Activated T-cell treated with anti-CD3 and anti-CD28 coated beads, Interleukin-2, amount 50 U/mL, for 4 hours (primary cell): ENCODE measurements at places on chromosomes 5 and 9.

DNA sequence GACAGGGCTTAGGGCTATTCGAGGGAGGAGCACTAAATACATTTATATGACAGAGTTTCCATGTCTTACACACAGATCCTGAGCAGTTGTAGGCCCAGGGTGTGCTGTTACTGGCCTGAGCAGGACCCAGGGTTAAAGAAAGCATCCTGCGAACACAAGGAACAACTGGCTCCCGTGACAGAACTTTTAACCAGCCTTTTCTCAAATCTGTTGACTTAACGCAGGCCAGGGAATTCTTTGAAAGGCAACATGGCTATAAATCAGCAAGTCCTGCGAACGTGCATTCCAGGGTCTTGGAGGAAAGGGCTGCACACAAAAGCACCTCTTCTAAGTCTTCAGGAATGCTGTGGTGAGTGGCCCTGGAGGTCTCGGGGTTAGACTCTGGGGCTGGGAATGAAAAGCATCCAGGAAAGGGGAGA lies 45.2 kb upstream of the ANKRD55 start:
- DNase-seq: no peak

- DNase-seq: no peak
Measured at GRCh38 chr9:106772523-106773290, 90.3 kb upstream of the ZNF462 start.

DNA sequence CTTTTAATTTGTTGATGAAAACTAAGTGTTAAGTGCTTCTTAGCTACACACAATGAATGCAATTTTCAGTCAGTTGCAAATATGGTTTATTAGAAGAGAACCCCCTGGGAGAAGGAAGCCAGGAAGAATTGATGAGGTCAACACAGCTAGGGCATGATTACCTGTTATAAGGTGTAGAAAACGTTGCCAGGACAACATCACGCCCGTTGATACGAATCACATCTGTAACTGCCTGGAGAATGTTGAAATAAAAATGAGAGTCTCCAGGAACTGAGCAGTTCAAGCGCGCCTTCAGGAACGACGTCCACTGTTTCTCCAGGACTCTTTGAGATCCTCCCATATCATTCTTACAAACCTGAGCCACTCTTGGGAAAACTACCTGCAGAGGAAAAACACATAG lies 88.0 kb downstream of the SEMA6A start:
- no peak for DNase-seq

DNA sequence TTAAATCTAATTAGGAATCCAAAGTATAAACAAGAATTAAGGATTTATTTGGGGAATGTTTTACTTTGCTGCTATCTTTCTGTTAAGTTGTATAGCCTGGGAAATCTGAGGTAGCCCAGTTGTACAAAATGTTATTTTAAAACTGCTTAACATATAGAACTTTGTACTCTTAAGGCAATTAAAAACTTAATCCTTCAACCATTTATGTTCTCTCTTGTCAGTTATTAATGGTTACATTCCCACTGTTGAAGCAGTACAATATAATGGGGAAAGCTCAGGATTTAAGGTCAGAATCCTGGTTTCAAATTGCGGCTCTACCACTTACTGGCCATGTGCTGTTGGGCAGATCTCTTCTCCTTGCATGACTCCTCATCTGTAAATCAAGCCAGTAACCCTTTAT lies 32.7 kb downstream of the FBXO38 start:
- DNase-seq: no peak

DNA sequence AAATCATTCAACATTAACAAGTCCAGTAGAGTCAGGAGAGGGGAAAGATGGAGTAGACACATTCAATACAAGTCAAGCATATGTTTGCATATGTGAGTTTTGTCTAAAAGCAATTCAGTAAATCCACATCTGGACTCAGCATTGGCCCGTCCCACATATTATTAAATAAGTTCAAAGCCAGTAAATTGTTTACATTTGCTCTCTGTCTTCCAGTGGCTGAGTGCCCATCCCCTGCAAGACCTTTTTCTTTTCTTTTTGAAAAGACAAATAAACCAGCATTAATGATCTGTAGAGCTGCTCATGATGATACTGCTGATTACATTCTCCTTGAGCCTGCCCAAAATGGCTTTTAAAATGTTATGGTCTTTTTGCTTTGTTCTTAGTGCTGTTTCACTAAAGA lies 71.1 kb downstream of the TNC start:
- no peak for DNase-seq

DNA sequence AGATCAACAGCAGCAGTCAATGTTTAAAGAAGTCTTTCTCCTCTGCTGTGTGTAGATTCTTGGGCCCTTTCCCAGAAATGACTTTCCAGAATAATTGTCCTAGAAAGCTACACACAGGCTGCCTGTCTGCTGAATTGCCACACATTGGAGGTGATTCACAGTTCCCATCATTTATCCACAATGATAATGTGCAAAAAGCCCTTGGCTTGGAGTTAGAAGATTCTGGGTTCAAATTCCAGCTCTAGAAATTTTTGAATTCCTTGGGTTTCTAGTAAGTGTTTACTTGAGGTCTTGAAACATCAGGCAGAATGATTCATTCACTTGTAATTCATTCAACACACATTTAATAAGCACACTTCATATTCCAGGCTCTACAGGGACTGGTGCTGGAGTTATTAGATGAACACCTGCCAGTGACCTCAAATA lies 28.6 kb upstream of the EPB41L4B start:
- DNase-seq: no peak

DNA sequence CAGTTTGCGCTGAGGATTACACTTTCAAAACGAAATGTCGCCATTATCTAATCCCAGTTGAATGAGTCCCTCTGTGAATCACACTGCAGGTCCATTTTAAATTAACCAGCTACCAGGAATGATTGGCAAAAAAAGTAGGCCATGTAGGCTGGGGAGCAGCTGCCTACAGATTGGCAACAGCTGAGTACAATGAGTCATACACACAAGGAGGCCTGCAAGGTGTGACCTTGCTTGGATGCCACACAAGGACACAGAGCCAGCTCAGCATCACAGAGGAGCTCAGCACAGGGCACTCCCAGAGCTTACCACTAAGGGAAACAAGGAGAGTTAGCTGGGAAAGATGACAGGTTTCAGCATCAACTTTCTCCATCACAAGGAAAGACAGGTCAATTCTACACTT lies 12.9 kb downstream of the HAVCR1 start:
- no peak for DNase-seq

- no peak for DNase-seq
Measured at GRCh38 chr9:10613419-10613818, 617 bp upstream of the PTPRD start.

GRCh38 chr5:17061973-17062470 lies 125.9 kb upstream of the MYO10 start:
- DNase-seq: no peak

DNA sequence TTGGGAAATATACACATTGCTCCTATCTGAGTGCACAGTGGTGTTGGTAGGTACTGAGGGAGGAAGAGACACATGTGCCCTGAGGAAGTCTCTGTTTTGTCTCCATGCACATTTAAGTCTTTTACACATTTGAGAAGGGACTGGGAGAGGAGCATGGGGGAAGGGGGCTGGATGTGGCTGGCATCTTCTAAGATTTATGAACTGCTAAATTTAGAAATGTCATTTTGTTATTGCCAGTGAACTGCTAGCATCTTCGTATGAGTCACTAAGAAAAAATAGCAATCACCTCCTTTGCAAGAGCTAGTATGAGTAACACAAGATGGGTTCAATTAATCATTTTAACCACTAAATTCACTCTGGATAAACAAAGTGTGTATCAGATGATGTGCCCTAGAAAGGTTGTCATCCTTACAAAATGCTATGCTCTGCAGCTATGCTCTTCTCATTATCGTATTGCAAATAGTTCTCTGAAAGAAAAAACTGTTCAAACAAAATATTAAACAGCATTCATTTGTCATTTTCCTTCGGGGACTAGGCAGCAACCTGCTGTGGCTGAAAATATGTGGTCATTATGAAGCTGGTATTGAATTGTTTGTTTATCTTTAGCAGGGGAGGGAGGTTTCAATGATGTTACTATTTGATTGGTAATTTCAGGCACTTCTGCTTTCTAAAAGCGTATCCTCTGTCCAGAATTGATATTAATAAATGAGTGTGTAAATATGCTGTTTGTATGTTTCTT lies 236.5 kb downstream of the DMRTA1 start:
- DNase-seq: no peak

GRCh38 chr5:132074091-132074771 lies 642 bp downstream of the CSF2 start:
- DNase-seq: no peak

DNA sequence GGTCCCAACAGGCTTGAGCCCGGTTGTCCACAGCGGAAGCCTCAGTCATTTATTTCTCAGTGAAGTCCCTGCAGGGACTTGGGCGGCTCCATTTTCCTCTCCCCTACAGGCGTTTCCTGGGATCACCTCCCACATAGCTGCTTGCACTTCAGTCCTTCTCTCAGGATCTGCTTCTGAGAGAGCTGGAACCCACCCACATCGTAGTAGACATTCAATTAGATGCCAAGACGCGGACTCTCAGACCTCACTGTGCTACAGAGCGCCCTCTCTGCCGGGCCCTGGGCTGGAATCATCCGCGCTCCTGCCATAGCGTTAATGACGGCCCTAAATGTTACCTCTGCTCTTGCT lies 54.0 kb upstream of the ROR2 start:
- no peak for DNase-seq

GRCh38 chr5:1176473-1177391 lies 24.7 kb upstream of the SLC6A19 start:
- DNase-seq: no peak

- no peak for DNase-seq
Measured at GRCh38 chr5:179833056-179833708, 12.5 kb downstream of the SQSTM1 start.

DNA sequence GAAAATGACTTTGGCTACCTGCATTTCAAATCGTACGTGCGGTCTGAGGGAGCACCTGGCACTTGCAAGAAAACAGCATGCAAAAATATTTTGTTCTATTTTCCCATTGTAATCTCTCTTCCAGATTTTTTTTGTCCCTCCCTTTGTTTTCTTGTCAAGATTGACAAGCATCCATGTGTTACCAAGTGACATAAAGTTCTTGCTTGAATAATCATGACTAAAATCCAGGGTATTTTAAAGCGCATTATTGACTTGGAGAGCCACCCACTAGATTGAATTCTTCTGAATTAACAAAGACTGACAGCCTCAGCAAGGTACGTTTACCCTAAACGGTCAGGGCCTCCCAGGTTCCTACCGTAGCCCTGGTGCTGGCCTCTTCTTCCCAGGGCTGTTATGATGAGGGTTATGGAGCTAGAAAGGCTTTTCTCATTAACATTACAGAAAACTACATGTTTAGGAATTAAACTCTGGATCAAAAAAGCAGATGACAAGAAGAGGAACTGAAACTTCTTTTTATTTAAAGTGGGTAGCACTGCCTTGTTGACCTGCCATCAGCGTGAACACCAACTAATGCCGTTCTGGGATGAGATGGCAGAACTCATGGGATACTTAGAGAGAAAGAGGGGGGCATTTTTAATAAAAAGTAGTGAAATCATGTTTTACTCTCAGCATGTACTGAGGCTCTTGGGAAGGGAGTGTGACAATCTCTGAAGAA lies 297.0 kb downstream of the EFNA5 start:
- no peak for DNase-seq

DNA sequence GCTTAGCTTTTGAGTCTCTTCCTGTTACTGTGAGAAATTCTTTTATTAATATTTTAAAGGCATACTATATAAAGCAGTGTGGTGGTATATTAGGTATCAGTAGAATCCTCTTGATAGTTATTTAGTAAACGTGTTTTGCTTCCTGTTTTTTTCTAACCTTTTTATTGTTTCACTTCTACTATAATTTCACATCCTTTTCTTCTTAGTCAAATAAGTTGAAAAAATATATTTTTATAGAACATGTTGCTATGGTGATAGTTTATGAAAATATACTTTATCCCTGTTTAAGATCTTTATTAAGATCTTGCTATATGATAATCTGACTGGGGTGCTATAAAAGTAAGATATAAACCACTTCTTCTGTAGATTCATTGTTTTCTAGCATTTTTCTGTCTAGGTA lies 2.1 kb downstream of the POLK start:
- no peak for DNase-seq

- DNase-seq: no peak
Measured at GRCh38 chr5:107670932-107671741, at the start of gene EFNA5. EFNA5 (minus strand) TSS chr5:107670937.
